ENCODE measurements at places on chromosomes 5 and 9. TPM values are rescaled to one million over a fixed set of nuclear protein-coding genes. Genes with fewer than 3 reads are reported as not detected.

The PCDHA10 gene
- 0.09 TPM for total RNA-seq

The MARCOL gene
- total RNA-seq, result not detected

DNA sequence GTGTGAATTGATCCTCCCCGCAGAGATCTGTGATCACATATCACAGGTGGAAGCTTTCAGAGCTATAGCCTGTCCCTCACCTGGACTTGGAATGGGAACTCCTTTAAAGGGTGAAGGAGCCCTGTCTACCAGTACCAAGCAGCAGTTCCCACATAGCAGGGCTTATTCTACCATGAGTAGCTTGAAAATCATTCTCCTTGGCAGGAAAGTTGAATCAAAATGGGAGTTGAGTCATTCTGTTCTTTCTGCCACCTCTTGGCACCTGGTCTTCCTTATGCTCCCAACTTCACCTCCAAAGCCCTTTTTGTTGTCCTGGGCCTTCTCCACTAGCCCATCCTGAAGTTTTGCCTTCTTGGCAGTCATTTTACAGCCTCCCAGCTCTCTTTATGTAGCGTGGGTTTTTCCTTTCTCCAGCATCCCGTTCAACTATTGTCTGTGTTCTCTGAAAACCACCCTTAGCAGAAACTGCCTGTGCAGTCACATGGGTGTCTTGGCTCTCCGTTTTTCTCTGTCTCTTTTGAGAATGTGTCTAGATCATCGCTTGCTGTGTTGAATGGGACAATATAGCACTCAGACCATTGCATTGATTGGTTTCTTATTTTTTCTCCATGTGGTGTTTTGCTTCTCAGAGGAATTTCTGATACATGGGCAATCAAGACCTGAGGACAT lies 222.2 kb downstream of the AOPEP start:
- peak; percentile 47 for DNase-seq

GRCh38 chr9:14437354-14438231 lies 123.7 kb upstream of the NFIB start:
- DNase-seq, result no peak

DNA sequence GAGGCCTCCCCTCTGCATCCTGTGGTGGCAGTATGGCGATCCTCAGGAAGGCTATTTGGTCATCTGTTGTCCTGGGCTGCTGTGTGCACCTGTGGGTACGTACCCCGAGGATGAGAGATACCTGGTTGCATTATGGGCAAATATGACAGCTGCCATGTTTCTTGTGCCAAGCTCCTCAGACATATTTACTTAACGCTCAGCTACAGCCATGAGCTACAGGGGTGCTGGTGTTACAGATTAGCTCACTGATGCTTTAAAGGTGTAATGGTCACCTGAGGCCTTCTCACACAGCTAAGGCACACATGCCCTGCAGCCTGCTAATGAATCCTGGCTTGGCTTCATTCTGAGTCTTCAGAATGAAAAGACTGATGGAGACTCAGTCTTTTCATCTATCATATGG lies 12.0 kb downstream of the NDST1 start:
- DNase-seq, result no peak

- no peak for DNase-seq
These were observed 167.1 kb downstream of the ACTL7B start for GRCh38 chr9:108688676-108689075.

- DNase-seq, result peak; percentile 23
These were observed 359.1 kb upstream of the ADAMTSL1 start for GRCh38 chr9:18114559-18115475.

DNA sequence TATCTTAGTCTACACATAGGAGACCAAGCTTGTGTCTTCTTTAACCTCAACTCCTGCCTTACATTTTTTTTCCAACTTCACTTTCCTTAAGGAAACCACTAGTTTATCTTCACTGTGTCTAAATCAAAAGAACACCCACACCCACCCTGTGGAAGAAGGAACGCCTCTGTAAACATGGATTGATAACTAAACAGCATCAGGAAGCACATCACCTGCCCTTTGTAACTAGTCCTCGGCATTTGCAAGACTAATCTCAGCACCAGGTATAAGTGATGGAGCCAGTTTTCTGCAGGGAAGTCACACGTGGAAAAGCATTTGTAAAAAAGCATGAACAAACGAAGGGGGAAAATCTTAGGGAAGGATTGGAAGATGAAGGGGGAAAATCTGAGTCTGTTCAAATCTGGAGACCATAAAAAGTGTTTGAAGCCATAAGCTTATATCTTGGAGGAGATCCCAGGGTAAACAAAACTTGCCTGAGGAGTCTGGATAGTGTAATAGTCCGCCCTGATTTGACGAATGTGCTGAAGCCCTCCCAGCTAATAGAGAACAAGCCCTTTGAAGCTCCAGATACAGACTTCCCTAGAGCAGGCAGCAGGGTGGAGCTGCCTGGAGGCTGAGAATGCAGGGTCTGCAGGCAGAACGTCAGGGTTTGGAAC lies 117.3 kb upstream of the LHFPL2 start:
- DNase-seq, result peak; percentile 83

- DNase-seq, result peak; percentile 2
These were observed 39.8 kb downstream of the BARHL1 start for GRCh38 chr9:132622159-132622558.

DNA sequence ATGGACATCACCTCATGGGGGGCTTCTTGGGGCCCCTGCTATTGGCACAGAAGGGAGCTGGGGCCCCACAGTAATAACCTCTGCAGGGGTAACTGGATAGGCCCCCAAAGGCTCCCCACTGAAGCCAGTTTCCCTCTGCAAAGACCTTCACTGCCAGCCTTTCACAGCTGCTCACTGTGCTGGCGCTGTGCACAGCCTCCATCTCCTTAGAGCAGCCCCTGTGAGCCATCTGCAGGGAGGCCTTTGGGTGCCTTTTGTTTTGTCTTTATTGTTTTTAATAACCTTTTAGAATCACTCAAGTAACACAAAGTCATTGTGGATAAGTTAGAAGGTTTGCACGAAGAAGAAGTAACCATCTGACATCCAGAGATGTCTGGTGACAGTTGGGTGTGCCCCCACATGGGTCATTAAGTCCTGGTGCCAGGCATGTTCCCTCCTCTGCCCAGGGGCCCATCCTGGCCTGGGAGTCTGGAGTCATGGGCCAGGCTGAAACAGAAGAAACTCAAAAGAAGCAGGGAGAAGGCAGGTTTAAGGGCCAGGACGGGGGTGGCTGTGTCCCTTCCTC lies 42.7 kb downstream of the NCS1 start:
- no peak for DNase-seq
